ENCODE measurements at places on chromosomes 16 and 17. TPM values are rescaled to one million over a fixed set of nuclear protein-coding genes. Genes with fewer than 3 reads are reported as not detected.

MPO gene
- 0.58 TPM for total RNA-seq

SAMD14 gene
- total RNA-seq: 1.5 TPM

SLC5A2 gene
- total RNA-seq: under 0.01 TPM

MPP2 gene
- 2.9 TPM for total RNA-seq

MSI2 gene
- total RNA-seq: 18.3 TPM

KCNH6 gene
- not detected for total RNA-seq

ALOX12B gene
- not detected for total RNA-seq

RNF227 gene
- 8.5 TPM for total RNA-seq

MYO15A gene
- under 0.01 TPM for total RNA-seq

NARF gene
- total RNA-seq: 32.4 TPM

RASD1 gene
- total RNA-seq: 1.7 TPM

ADGRG1 gene
- total RNA-seq: 4.5 TPM

GAS7 gene
- 0.38 TPM for total RNA-seq

KRT36 gene
- not detected for total RNA-seq

NPEPPS gene
- total RNA-seq: 78.2 TPM

KRTAP4-8 gene
- total RNA-seq: not detected

CES5A gene
- not detected for total RNA-seq

ZFPM1 gene
- total RNA-seq: 3.3 TPM

ZP2 gene
- not detected for total RNA-seq

HSPB9 gene
- not detected for total RNA-seq

PROCA1 gene
- total RNA-seq: 1.1 TPM
